CD4-positive, alpha-beta memory T cell (primary cell): ENCODE measurements at places on chromosomes 2 and 18. TPM values are rescaled to one million over a fixed set of nuclear protein-coding genes. Genes with fewer than 3 reads are reported as not detected.

GRCh38 chr2:241956521-241957110, 87.1 kb downstream of the RTP5 start:
- no peaks in the 10 kb centered on the region for H3K27me3 ChIP-seq
- no peak overlapping the region for H3K4me3 ChIP-seq
- DNase-seq, result no peak

GRCh38 chr2:131588152-131588873, 60.6 kb downstream of the CCDC74A start:
- H3K4me3 ChIP-seq, result no peak overlapping the region
- no peak for DNase-seq
- H3K27ac ChIP-seq, result no peak overlapping the region

DNA sequence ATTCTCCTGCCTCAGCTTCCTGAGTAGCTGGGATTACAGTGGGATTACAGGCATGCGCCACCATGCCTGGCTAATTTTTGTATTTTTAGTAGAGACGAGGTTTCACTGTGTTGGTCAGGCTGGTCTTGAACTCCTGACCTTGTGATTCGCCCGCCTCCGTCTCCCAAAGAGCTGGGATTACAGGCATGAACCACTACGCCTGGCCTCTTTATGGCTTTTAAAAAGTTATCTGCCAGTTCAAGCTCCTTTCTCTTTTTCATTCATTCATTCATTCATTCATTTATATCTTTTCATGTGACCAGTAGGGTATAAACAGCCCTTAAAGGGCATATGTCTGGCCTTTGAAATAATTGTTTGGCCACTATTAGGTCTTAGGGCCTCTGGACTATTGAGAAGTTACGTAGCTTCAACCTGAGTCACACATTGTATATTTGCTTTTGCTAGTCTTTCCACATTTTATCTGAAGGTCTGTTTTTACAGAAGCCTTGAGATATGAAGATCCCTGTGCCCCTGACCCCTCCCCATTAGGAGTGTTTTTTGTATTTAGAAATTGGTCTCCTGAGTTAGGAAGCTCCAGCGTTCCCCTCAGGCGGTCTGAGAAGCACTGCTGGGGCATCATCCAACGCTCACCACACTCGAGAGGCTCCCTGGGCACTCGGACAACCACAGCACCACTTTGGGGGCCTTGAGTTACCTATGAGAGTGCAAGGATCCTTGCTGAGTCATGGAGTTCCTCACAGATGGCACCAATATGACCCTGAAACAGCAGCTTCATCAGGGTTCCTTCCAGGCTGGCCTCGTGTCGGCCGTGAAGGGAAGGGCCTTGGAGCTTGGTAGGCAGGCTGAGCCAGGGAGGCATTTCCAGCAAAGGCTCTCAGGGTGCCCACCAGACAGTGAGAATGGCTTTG, 21.8 kb downstream of the FZD5 start:
- DNase-seq, result no peak
- H3K27ac ChIP-seq, result no peak overlapping the region
- H3K4me3 ChIP-seq, result no peak overlapping the region
- H3K4me1 ChIP-seq, result no peaks in the 10 kb centered on the region

CPO gene
- not detected for total RNA-seq

TUBA3E gene
- not detected for total RNA-seq

GRCh38 chr2:135999899-136000298, 14.5 kb upstream of the DARS1 start:
- DNase-seq, result no peak
- H3K27me3 ChIP-seq, result no peaks in the 10 kb centered on the region
- H3K4me1 ChIP-seq, result peaks cover 7% of the 10 kb centered on the region
- H3K27ac ChIP-seq, result no peak overlapping the region
- no peak overlapping the region for H3K4me3 ChIP-seq

DNA sequence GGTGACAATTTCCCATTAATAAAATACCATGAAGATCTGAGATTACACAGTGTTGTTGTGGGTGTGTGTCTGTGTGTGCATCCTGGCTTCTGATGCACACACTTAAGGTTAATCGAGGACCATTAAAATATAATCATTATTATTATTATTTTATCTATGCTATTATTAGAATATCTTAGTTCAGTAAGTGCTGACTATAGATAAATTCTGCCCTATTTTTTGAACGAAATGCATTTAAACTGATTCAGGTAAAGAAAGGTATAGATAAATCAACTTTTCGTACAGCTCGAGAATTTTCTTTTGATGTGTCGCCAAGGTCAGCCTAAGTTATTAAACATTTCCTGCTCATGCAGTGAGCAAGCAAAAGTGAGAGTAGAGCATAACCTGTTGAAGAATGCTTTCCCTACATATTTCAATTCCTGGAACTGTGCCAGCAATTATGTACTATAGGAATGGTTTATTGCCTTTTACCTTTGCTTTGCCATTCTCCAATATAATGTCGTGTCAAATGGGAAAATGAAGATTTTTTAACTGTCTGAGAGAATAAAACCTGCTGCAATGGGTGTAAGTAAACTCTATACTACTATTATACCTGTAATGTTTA, 25.8 kb downstream of the KCNJ3 start:
- no peak overlapping the region for H3K27ac ChIP-seq
- no peak for DNase-seq
- no peaks in the 10 kb centered on the region for H3K36me3 ChIP-seq

DNA sequence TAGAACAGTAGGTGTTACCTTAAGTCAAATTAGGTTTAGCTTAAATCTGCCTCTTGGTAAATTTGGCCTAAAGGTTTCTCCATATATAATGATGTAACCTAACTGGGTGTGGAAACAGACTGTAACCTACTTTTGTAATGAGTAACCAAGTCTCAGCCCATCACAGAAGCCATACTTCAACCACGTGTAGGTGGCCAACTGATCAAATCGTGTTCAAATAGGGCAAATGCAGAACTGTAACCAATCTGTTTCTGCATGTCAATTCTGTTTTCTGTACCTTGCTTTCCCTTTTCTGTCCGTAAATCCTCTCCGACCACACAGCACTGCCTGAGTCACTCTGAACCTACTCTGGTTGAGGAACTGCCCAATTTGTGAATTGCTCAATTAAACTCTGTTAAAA, 34.0 kb upstream of the PLA2R1 start:
- DNase-seq, result no peak
- no peak overlapping the region for H3K27ac ChIP-seq
- H3K4me3 ChIP-seq, result no peak overlapping the region
- no peaks in the 10 kb centered on the region for H3K27me3 ChIP-seq
- H3K36me3 ChIP-seq, result no peaks in the 10 kb centered on the region

GRCh38 chr2:214699236-214699635, 110.2 kb downstream of the BARD1 start:
- H3K4me3 ChIP-seq, result no peak overlapping the region
- H3K27me3 ChIP-seq, result no peaks in the 10 kb centered on the region
- no peaks in the 10 kb centered on the region for H3K4me1 ChIP-seq
- no peak for DNase-seq

UCN gene
- 5.1 TPM for total RNA-seq

DNA sequence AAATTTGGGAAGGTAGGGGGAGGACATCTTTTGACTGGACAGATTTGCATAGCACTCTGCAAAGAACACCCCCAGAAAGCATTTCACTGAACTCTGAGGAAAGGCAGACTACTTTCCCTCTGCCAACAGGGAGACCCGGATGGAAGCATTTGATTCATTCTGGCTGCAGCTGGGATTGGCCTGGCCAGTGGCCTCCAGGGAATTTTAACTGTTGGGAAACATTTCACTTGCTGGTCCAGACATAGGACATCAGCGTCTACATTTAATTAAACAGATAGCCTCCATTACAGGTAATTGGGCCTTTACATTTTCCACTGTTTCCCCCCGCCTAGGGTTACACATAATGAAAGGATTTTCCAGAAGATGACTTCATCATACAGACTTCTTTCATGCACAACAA, 92.8 kb downstream of the MARCHF4 start:
- no peaks in the 10 kb centered on the region for H3K27me3 ChIP-seq
- DNase-seq, result no peak
- H3K27ac ChIP-seq, result no peak overlapping the region
- no peaks in the 10 kb centered on the region for H3K4me1 ChIP-seq

- H3K4me1 ChIP-seq, result peaks cover 34% of the 10 kb centered on the region
- no peak for DNase-seq
- no peaks in the 10 kb centered on the region for H3K27me3 ChIP-seq
- peak overlapping the region; percentile 17 for H3K27ac ChIP-seq
- H3K36me3 ChIP-seq, result no peaks in the 10 kb centered on the region
Measured at GRCh38 chr18:49399003-49399402, 61.4 kb downstream of the DYM start.

DNA sequence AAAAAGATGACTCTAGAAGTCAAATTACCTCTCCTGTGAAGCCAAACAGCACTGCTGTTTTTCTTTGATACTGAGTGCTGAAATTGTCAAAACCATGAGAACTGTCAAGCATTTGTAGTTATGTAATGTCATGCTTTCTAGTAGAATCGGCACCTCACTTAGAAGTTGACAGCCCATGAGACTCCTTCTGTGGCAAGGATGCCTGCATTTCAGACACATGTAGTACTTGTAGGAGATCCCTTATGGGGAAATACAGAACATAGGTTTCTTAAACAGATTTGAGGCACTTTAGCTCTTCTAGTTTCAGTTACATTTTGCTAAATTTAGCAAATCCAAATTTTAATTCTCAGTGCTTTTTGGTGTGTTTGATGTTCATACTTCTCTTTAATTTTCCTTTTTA, 15.7 kb downstream of the ZNF407 start:
- H3K36me3 ChIP-seq, result no peaks in the 10 kb centered on the region
- no peak overlapping the region for H3K4me3 ChIP-seq
- peaks cover 14% of the 10 kb centered on the region for H3K4me1 ChIP-seq
- H3K27ac ChIP-seq, result no peak overlapping the region

ALPG gene
- not detected for total RNA-seq

DNA sequence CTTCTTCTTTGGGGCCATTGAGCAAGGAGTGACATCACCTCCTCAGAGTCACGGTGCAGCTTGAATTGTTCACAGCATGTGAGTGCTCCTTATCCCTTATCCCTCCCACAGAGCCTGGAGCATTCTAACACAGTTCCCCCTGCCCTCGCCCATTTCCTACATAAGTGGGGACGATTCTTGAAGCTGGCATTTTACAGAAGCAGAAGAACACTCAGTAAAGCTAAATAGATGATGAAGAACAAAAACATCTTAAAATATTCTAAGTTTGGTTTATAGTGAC, 135.8 kb upstream of the APCDD1 start:
- H3K27me3 ChIP-seq, result no peaks in the 10 kb centered on the region
- no peaks in the 10 kb centered on the region for H3K36me3 ChIP-seq
- no peak for DNase-seq
- H3K4me1 ChIP-seq, result no peaks in the 10 kb centered on the region

DNA sequence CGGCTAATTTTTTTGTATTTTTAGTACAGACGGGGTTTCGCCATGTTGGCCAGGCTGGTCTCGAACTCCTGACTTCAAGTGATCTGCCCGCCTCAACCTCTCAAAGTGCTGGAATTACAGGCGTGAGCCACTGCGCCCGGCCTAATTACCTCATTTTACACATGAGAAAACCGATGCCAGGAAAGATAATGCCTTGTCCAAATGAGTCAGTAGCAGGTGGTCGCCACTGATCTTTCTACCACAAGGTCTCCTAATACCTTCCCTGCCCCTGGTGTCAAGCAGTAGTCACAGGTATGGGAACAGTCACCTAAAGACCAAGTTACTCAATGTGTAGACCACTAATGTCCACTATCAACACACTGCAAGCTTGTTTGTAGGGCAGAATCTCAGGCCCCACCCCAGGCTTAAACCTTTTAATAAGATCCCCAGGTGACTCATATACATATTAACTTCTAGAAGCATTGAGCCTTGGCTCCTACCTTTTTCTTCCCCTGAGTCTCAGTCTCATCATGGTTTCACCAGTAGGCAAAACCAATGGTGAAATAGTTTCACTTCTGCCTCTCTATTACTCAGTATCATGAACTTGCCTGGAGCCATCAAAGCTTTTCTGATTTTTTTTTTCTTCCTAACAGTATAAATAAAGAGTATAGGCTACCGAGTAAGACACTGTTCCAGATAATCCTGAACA, 6.9 kb upstream of the EPB41L5 start:
- no peaks in the 10 kb centered on the region for H3K27me3 ChIP-seq
- H3K4me1 ChIP-seq, result no peaks in the 10 kb centered on the region
- DNase-seq, result no peak
- H3K36me3 ChIP-seq, result no peaks in the 10 kb centered on the region

DNA sequence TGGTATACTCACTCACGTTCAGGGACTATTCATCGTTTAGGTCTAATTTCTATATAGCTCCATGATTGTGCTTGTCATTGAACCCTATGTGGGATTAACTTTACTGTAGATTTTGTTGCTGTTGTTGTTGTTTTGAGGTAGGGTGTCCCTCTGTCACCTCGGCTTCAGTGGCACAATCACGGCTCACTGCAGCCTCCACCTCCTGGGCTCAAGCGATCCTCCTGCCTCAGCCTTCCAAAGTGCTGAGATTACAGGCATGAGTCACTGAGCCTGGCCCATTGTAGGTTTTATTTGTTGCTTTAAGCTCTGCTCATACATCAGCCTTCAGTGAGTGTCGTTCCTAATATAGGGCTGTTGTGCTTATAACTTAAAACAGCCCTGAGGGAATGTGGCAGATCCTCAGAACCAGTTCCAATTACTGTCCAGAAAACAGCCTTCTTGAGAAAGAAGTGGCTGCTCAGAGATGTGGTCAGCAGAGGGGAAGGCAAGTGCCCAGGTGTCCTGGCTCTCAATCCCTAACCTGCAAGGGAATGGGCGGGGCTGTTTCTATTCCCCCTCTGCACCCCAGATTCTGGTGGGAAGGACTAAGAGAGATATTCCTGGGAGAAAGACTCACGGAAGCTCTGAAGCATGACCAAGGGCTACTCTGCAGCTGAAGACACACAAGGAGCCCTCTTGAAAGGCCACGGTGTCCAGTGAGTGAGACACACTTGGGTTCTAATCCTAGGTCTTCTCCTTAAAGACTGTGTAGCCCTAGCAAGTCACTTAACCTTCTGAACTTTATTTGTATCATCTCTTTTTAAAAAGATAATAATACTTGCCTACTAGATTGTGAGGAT, 79.6 kb upstream of the LCLAT1 start:
- no peak overlapping the region for H3K4me3 ChIP-seq
- no peaks in the 10 kb centered on the region for H3K27me3 ChIP-seq
- H3K4me1 ChIP-seq, result peaks cover 12% of the 10 kb centered on the region
- no peak for DNase-seq

DNA sequence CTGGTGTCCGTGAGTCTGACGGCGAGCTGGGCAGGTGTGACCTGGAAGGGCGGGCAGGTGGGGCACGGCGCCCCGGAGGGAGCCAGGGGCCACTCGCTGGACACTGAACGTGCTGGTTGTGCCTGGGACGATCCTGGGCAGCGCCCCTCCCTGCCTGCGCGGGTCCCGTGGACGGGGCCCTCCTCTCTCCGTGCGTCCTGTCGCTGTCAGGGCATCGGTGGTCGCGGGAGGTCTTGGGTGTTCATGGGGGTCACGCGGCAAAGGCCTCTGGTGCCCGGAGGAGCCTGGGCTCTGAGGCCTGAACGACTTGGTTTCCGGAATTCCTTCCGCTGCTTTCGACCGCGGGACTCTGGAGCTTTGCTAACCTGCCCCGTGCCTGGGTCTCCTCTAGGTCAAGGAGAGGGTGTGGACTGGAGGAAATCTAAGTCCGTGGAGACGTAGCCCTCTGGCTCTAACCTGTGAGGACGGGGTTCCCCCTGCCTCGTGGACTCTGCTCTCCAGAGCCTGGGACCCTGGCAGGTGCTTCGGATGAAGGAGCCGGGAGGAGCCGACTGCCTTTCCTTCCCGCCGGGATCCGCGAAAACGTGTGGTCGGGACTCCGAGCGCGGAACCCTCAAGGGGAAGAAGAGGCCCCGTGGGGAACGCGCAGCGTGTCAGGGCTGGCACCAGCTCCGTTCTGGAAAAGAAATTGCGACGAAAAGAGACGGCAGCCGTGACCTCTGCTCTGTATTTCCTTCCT, 14.7 kb downstream of the SOX11 start:
- DNase-seq, result no peak
- H3K36me3 ChIP-seq, result no peaks in the 10 kb centered on the region
- no peaks in the 10 kb centered on the region for H3K4me1 ChIP-seq
- no peak overlapping the region for H3K27ac ChIP-seq
- no peak overlapping the region for H3K4me3 ChIP-seq
